ENCODE measurements at places on chromosomes 13 and 19.

GRCh38 chr13:91572944-91573598 lies 174.7 kb downstream of the GPC5 start:
- no peak for DNase-seq

- no peak for DNase-seq
These were observed 5.8 kb downstream of the QTRT1 start for GRCh38 chr19:10706990-10707389.

DNA sequence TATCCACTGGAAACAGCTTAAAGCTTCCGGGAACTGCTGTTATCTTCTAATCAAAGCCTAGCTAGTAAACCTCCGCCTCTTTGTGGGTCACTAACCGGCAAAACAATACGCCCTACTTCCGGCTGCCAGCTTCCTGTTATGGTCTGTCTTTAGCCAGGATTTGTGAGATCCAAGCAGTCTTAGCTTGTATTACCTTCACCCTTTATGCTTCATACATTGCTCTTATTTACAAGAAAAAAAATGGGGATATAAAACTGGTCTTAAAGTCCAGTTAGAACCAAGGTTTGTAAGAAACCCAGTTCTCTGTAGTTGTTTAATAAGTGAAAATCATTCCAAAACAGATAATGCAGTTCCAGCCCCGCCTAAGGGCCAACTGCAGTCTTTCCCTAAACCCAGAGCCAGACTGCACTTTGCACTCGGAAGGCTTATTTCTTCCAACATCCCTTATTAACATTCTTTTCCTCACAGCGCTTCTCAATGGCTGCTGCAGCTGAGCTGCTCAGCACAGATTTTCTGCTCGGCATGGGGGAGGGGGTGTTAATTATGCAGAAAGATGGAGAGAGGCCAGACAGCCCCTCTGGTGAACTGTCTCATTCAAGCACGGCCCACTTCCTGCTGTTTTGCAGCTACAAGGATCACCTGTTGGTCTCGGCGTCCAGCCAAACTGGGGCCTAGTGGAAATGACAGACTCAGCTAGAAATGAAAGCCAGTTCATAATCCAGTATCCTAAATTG lies 368.4 kb downstream of the KLF12 start:
- peak; percentile 83 for DNase-seq

GRCh38 chr13:47679401-47679800 lies 321.7 kb downstream of the SUCLA2 start:
- no peak for DNase-seq

DNA sequence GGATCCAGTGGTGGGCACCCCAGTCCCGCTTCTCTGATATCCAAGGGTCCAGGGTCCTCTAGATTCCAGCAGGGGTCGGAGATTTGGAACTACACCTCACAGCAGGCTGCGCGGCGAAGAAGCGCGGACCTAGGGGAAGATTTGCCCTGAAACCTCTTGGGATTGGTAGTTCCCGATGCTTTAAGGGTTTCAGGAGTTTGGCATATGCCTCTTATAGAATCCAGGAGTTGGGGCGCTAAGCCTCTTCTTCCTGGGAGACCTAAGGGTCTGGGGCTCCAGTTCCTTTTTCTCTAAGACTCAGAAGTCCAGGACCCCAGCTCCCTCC lies 349 bp downstream of the BCL2L12 start:
- no peak for DNase-seq

DNA sequence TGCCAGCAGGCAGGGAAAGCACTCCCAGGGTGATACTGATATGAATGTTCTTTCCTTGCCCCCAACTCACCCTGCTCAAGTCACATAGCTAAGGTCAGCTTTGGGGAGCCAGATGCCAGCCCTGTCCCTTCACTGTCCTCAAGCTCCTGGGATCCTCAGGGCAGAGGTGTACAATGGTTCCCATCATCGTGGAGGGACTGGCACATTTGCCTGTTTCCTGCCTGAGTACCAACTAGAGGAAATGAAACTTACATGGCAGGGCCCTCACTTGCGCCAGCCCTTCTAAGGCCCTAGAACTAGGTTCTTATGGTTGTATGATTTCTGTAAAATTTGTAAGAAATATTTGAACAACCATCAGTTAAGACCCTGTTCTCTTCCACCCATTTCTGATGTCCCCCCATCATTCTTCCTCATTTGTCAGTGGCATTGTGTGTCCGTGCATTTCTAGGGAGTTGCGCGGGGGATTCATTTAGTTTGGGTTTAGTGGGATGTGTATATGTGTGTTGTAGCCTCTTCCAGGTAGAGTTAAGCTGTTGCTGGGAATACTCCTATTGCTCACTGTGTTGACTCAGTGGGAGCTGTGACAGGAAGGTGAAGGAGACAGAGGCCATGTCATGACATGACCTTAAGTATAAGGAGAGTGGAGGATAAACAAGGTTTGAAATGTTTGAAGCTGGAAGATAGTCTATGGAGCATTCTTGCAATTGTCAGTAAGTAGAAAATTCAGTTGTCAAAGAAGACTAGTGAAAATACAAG lies 41.3 kb upstream of the RCBTB2 start:
- DNase-seq, result no peak

GRCh38 chr19:23867895-23868294 lies 46.8 kb upstream of the ZNF726 start:
- DNase-seq, result no peak

GRCh38 chr13:74910415-74910814 lies 571.6 kb downstream of the TBC1D4 start:
- DNase-seq, result no peak

DNA sequence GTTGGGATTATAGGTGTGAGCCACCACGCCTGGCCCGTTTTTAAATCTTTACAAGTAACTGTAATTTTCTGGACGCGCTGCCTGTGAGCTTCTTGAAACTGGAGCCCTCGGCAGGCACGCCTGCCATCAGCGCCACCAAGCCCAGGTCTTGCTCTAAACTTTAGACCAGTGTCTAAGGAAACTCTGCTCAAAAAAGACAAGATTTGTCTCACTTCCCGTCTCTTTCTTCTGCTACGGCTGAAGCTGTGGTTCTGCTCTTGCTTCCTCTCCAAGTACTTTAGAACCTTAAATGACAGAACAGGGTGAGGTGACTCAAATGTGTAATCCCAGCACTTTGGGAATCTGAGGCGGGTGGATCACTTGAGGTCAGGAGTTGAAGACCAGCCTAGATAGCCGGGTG lies 24.9 kb downstream of the RCN3 start:
- peak; percentile 50 for DNase-seq

- DNase-seq, result peak; percentile 55
These were observed 501 bp downstream of the GTPBP3 start for GRCh38 chr19:17337675-17338432.

DNA sequence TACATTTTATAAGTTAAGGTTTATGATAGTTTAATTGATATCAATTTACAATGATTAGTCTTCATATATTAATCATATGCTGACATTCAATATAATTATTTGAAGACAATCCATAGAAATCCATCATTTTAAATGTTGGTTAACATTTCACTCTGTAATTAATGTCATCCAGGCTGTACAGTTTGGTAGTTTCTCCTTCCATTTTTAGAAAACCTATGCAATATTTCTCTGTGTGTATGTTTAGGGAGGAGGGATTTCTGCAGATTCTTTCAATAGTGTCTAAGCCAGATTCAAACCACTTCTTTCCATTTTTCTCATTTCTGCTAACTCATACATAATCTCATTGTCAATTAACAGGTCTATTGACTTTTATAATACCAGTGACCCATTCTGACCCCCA lies 1159.0 kb upstream of the ATXN8OS start:
- no peak for DNase-seq

- no peak for DNase-seq
These were observed 25.5 kb downstream of the TSSK6 start for GRCh38 chr19:19489804-19490204.

DNA sequence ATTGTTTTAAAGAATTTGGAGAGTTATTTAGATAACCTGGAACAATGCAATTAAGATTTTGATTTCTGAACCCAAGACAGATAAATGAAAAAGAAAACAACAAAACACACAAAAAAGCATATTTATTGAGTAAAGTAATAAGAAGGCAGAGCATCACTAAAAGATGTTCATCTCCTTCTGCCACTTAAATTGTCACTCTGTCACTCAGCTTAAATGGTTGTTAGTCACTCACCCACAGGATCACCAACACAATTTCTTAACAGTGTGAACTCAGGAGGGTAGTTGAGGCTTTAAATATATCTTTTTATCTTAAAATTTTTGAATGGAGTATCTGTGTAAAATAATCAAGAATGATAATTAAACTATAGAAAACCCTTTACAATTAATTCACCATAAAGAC lies 1215.5 kb upstream of the PCDH20 start:
- no peak for DNase-seq

DNA sequence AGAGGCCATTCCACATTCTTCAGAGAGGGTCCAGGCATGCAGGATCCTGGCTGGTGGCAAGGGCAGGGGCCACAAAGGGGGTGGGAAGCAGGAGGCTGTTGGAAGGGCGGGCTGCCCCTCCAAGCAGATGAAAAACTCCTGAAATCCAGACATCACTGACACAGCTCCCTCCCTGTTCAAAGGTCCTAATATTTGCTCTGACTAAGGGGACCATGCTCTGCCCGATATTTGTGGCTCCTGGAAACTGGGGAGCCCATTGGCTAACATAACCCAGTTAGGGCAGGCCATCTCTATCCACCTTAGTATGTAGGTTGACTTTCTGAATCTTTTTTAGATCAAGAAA lies 3.3 kb upstream of the CDX2 start:
- no peak for DNase-seq

DNA sequence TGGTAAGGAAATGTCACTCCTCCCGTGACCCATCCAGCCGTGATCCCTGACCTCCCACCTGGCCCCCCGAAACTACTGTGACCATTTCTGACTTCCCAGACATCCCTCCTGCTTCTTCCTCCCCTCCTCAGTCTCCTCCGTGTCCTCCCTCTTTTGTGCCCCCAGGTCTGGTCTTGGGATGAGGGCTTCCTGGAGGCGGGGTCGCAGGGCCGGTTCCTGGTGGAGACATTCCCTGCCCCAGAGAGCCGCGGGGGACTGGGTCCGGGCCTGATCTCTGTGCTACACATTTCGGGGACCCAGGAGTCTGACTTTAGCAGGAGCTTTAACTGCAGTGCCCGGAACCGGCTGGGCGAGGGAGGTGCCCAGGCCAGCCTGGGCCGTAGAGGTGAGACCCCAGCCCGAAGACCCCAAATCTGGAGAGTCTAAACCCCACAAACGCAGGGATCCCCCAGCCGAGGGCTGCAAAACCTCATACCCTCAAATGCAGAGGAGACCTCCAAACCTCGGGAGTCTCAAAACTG lies 5.0 kb downstream of the KIRREL2 start:
- DNase-seq, result no peak

- DNase-seq, result no peak
These were observed 218.8 kb upstream of the SGCG start for GRCh38 chr13:22961835-22962537.

GRCh38 chr13:80341101-80341755 lies at the start of gene SPRY2:
Gene SPRY2, minus strand, starts transcription at chr13:80341126. Its CDS starts 3,421 bp downstream, at chr13:80337705.
- peak; percentile 71 for DNase-seq

GRCh38 chr13:62932256-62932883 lies 1516.7 kb upstream of the PCDH20 start:
- DNase-seq, result no peak

DNA sequence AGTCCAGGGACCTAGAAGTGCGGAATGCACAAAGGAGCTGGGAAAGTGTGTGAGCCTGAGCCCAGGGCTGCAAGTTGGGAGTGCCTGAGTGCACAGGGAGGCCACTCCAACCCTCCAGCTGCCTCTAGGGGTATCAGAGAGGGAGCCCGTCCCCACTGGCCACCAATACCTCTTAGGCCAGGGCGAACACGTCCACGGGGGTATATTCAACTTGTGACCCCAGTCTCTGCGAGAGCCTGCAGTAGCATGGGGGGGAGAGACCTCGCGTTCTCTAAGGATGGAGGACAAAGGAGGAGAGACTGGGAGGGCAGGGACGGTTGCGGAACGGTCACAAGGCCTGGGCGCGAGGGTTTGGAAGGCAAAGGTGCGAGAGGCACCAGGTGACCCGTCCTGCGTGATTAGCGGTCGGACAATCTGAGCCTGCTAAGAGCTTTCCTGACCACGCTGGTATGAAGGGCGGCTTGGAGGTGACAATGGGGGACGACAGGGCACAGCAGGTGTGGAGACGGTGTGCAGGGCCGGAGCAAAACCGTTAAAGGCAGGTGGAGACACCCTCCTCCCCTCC lies 676 bp downstream of the CD320 start:
- DNase-seq, result no peak

GRCh38 chr13:37136633-37137032 lies 31.2 kb upstream of the CSNK1A1L start:
- DNase-seq, result no peak

GRCh38 chr13:109166804-109167203 lies 537.4 kb downstream of the MYO16 start:
- no peak for DNase-seq

DNA sequence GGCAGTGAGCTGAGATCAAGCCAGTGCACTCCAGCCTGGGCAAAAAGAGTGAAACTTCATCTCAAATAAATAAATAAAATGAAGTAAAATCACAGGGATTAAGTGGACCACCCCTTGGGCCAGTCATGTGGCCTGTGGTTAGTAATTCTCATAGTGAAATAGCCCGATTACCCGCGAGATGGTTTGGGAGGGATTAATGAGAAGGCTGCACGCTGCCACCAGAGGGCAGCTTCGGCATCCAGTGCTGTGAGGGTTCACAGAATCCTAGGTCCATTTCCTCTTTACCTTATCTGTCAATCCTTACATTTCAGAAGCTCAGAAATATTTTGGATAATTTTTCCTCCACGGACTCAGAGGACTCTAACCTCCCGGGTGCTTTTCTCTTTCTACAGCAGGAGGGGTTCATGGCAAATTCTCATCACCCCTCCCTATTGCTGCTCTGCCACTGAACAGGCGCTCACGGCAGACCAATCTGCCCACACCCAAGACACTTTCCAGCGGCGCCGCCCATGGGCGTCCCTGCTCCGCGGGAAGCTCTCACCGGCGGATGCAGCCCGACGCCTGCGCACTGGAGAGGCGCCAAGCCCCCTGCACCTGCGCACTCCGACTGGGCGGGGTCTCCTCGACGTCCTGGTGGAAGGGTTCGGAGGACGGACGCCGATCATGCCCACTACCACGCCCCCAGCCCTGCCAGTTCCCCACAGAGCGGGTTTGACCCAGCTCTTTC lies 11.0 kb downstream of the ZNF835 start:
- no peak for DNase-seq

- peak; percentile 21 for DNase-seq
These were observed 51.2 kb downstream of the NLRP12 start for GRCh38 chr19:53772943-53773342.

DNA sequence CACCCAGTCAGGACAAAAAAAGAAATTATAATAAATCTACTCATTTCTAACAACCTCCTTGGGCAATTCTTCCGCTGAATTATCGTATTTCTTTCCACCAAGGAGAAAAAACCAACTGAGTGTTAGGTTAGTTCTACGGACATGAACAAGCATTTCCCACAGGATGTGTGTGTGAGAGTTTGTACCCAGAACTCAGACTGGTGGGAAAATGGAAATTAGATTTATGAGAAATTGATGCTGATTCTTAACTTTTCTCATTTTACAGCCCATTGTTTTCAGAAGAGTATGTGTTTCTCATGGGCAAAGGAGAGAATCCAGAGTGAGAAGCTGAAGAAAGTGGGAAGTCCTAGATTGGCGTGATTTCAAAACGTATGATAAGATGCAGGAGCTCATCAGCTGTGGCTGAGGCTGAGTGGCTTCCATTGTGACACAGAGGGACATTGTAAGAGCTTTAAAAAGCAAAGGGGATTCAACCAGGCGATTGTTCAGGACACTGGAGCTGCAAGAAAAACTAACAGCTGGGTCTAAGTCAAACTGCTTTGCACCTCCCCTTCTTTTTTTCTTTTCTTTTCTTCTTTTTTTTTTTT lies 184.7 kb upstream of the ARGLU1 start:
- DNase-seq, result no peak

GRCh38 chr13:50800091-50800739 lies 43.3 kb downstream of the DLEU7 start:
- no peak for DNase-seq
